SJSA1 (cell line): ENCODE measurements at places on chromosomes 6 and 20. TPM values are rescaled to one million over a fixed set of nuclear protein-coding genes. Genes with fewer than 3 reads are reported as not detected.

The TBXT gene
- total RNA-seq: not detected in 2 replicates

The PXDC1 gene
- 72.5 and 96.4 TPM in 2 replicates for total RNA-seq

GRCh38 chr6:45386501-45386900 lies 8.8 kb upstream of the SUPT3H start:
- DNase-seq: no peak

GRCh38 chr20:53975761-53976160 lies 94.6 kb downstream of the BCAS1 start:
- no peak for DNase-seq

DNA sequence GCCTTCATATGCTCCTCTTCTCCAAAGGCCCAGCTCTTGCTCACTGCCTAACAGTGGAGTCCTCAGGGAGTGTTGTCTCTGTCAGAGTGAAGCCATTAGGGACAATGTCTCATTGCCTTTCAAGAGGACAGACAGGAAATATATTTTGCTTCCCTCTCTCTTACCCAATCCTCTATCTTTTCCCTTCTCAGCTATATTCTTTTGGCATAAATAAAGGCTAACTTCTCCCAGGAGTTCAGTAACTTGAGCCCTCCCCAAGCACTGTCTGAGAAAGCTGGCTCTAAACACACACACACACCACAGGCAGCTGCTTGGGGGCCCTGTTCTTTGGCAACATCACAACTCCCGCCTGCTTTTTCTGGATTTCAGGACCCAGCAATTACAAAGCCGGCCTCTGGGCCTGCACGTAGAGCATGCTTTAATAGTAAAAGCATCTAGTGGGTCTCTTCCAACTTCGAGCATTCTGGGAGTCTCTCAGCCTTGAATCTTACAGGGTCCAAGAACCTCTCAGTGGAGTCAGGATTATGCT lies 34.7 kb upstream of the LAMA4 start:
- no peak for DNase-seq

DNA sequence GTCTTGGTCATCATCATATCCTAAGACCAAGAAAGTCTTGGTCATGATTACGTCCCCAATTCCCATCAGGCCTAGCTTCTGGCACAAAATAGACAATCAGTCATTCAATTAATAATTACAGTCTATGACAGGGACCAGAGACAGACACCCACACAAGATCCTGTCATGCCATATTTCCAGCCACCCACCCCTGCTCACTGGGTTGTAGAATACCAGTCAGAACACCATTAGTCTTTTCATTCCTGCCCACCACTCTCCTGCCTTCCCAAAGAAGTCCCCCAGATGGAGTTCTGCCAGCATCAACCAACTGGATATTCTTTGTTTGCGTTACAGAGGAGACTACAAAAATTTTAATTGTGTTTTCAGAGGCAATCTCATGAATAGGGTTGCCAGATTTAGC lies 81.0 kb downstream of the BCAS1 start:
- no peak for DNase-seq
